ENCODE measurements at places on chromosomes 1 and 21. TPM values are rescaled to one million over a fixed set of nuclear protein-coding genes. Genes with fewer than 3 reads are reported as not detected.

FCRL1 gene
- 1.2 TPM for total RNA-seq

SYPL2 gene
- total RNA-seq: not detected

AADACL4 gene
- total RNA-seq: not detected

LAX1 gene
- total RNA-seq: 0.84 TPM

FMO3 gene
- total RNA-seq: 1.4 TPM

RBP7 gene
- total RNA-seq: 13.4 TPM

LCE1D gene
- total RNA-seq: not detected

BLACAT1 gene
- 2.1 TPM for total RNA-seq

OXCT2 gene
- total RNA-seq: 0.20 TPM

HCN3 gene
- total RNA-seq: 1.7 TPM
